Chondrocyte (in vitro differentiated cells): ENCODE measurements at places on chromosomes 3 and 15. TPM values are rescaled to one million over a fixed set of nuclear protein-coding genes. Genes with fewer than 3 reads are reported as not detected.

Gene DUOXA1
- 0.47 to 0.82 TPM (median 0.64 TPM) in 3 replicates for total RNA-seq

Gene BCL2A1
- not detected in 3 replicates for total RNA-seq

Gene SCAANT1
- not detected in 3 replicates for total RNA-seq

DNA sequence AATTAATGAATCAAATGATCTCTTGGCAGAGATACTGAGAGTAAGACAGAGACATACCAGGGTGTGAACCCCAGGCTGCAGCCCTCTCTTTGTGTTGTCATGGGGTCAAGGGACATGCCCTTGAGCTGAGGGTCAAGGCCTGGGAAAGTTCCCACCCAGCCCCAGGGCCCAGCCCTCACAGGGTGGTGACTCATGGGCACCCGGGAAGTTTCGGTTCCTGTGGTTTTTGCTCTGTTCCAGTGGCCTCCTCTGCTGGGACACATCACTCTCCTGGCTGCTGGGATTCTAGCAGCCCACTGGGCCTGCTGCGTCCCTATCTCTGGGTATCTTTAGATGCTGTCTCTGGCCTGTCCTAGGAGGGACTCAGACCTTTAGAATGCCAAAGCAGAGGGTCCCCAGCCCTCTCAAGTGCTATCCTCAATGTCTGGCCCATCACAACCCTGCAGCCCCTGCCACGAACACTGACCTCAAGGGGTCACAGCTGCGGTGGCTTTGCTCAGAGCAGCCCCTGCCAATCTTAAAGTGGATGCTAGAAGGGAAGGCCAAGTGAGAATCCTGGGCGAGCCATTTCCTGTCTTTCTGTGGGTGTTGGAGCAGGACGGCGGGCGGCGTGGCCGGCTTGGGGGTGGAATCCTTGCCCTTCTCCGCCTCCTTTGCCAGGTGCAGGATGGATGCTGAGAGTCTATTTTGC is 148.4 kb upstream of the TLE3 start:
- H3K4me1 ChIP-seq = peaks cover 4% of the 10 kb centered on the region
- H3K27me3 ChIP-seq = peaks cover 11% of the 10 kb centered on the region
- no peaks in the 10 kb centered on the region for H3K36me3 ChIP-seq

DNA sequence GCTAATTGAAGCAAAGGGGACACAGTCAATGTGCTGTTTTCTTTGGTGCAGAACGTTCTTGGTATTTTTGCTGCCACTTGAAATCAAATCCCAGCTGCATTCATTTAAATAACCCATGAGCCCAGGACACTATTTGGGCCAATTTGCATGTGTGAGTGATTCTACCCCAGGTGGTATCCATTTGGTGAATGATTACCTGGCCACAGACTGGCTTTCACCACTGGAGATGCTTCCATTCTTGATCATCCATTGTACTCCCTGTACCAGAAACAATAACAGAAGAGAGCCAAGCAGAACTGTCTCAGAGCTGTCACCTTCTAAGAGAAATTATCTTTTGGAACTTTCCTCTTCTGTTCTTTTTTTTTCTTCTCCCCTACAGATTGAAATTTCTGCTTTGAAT is 139.7 kb upstream of the RARB start:
- H3K4me1 ChIP-seq = peaks cover 12% of the 10 kb centered on the region
- no peaks in the 10 kb centered on the region for H3K36me3 ChIP-seq
- H3K27ac ChIP-seq = no peak overlapping the region
- H3K4me3 ChIP-seq = no peak overlapping the region
- no peak for DNase-seq

GRCh38 chr15:49038382-49038781 is 7.9 kb downstream of the SECISBP2L start:
- H3K4me3 ChIP-seq = no peak overlapping the region
- no peak for DNase-seq
- H3K4me1 ChIP-seq = peaks cover 52% of the 10 kb centered on the region
- H3K27ac ChIP-seq = peak overlapping the region; percentile 49

DNA sequence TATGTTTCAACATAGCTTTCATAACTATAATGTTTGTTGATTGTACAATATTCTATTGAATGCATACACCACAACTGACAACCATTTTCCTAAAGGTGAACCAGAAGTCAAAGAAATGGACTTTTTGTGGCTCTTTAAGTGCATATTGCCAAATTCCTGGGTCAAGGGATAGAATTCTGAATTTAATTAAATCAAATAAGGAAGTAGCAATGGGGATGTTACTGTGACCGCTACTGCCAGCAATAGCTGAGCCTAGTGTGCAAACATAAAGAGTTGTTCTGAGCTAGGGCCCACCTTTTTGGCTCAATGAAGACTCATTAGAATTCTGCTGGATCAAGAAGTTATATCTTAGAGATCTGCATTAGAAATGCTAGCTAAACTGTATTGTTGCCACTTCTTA is 17.3 kb upstream of the KBTBD8 start:
- no peak overlapping the region for H3K4me3 ChIP-seq
- H3K27ac ChIP-seq = no peak overlapping the region
- H3K36me3 ChIP-seq = no peaks in the 10 kb centered on the region
- DNase-seq = no peak
- H3K4me1 ChIP-seq = no peaks in the 10 kb centered on the region

GRCh38 chr3:180523040-180523439 is 78.9 kb upstream of the TTC14 start:
- H3K27ac ChIP-seq = no peak overlapping the region
- H3K27me3 ChIP-seq = peaks cover 10% of the 10 kb centered on the region
- no peak for DNase-seq
- no peaks in the 10 kb centered on the region for H3K4me1 ChIP-seq
- H3K4me3 ChIP-seq = no peak overlapping the region

DNA sequence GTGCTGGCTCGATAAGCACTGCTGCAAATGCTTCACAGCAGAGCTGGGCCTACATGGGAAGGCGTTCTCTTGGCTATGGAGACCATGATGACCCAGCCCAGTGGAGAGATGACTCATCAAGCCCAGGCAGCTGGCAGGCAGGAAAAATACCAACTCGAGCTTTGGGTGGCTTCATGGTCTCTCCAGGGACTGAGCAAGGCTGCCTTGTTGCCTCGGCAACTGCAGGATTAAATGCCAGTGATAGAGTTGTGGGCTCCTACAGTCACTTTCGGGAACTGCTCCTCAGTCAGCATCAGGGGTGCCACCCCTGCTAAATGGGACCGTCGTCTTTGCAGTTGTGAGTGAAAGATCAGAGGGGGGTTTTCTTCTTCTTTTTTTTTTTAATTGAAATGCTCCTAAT is 54.6 kb upstream of the MYZAP start:
- peaks cover 4% of the 10 kb centered on the region for H3K36me3 ChIP-seq
- no peak for DNase-seq
- no peaks in the 10 kb centered on the region for H3K27me3 ChIP-seq
- H3K27ac ChIP-seq = peak overlapping the region; percentile 80
- peak overlapping the region; percentile 29 for H3K4me3 ChIP-seq
- H3K4me1 ChIP-seq = peaks cover 29% of the 10 kb centered on the region

GRCh38 chr15:28920781-28921331 is 35.1 kb downstream of the APBA2 start:
- H3K4me3 ChIP-seq = no peak overlapping the region
- no peaks in the 10 kb centered on the region for H3K27me3 ChIP-seq
- peaks cover 3% of the 10 kb centered on the region for H3K4me1 ChIP-seq

DNA sequence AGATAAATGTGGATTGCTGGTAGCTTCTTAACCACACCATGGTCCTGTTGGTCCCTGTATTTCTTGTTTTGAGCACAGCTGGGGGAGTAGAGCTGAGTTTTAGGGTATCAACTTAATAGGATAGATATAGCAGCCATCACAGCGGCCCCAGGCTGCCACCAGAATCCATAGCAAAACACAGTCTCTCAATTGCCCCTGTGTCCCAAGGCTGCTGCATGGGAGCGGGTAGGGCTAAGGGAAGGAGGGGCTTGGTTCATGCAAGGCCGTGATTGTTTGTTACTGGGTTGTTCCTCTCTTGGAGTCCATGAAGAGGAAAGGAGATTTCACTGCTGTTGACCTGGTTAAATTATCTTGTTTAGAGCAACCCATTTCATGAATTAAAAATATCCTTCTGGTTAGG is 22.1 kb downstream of the ARNT2 start:
- no peaks in the 10 kb centered on the region for H3K27me3 ChIP-seq
- peaks cover 5% of the 10 kb centered on the region for H3K36me3 ChIP-seq
- no peak overlapping the region for H3K4me3 ChIP-seq
- H3K27ac ChIP-seq = no peak overlapping the region

DNA sequence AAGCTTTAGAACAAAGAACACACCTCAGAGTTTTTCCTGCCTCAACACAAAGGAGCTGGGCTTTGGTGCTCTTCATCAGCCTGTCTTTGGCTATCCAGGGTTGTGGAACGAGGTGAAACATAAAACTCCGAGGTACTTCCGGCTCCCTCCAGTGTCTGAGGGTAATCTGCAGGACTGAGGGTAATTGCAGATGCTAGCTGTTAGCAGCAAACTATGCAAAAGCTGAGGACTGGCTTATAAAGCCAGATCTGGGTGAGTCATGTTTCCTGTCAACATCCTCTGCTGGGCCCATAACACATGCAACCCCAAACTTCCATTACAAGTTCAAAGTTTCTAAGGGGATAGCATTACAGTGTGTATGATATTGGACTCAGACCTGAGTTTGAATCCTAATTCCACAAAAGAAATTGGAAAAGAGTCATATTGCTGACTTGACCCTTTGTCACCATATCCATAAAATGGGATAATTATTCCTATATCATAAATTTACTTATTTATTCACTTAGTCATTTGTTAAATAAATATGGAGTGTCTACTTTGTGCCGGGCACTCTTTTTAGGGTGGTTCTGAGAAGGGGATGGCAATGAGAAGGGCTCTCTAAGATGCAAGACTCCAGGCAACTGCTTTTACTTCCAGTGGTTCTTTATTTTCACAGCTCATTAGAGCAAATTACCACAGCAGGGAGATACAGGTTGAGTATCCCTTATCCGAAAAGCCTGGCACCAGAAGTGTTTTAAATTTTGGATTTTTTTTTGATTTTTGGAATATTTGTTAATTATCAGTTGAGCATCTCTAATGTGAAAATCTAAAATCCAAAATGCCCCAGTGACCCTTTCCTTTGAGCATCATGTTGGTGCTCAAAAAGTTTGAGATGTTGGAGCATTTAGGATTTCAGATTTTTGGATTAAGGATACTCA is 9.5 kb upstream of the TRIM69 start:
- H3K27me3 ChIP-seq = no peaks in the 10 kb centered on the region
- H3K4me1 ChIP-seq = peaks cover 22% of the 10 kb centered on the region
- H3K4me3 ChIP-seq = no peak overlapping the region
- H3K36me3 ChIP-seq = no peaks in the 10 kb centered on the region
- peak overlapping the region; percentile 54 for H3K27ac ChIP-seq

DNA sequence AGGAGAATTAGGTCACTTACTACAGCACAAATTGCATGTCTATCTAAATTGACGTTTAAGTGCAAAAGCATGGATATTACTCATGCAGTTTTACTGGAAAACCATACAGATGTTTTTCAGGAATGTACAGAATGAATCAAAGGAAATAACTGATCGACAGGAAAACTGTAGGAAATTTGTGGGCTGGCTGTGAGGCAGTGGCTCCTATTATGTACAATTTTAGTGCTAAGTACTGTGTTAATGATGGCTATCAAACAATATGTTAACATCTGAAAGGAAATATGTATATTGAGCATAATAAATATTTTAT is 6.9 kb downstream of the NUDT16 start:
- no peak overlapping the region for H3K27ac ChIP-seq
- peaks cover 12% of the 10 kb centered on the region for H3K36me3 ChIP-seq
- no peak for DNase-seq
- no peaks in the 10 kb centered on the region for H3K27me3 ChIP-seq
- H3K4me3 ChIP-seq = no peak overlapping the region
- H3K4me1 ChIP-seq = peaks cover 11% of the 10 kb centered on the region

GRCh38 chr3:186790261-186790981 is 7.0 kb downstream of the EIF4A2 start:
- DNase-seq = no peak
- H3K4me1 ChIP-seq = peaks cover 41% of the 10 kb centered on the region
- no peak overlapping the region for H3K4me3 ChIP-seq
- peak overlapping the region; percentile 66 for H3K27ac ChIP-seq
- no peaks in the 10 kb centered on the region for H3K27me3 ChIP-seq

DNA sequence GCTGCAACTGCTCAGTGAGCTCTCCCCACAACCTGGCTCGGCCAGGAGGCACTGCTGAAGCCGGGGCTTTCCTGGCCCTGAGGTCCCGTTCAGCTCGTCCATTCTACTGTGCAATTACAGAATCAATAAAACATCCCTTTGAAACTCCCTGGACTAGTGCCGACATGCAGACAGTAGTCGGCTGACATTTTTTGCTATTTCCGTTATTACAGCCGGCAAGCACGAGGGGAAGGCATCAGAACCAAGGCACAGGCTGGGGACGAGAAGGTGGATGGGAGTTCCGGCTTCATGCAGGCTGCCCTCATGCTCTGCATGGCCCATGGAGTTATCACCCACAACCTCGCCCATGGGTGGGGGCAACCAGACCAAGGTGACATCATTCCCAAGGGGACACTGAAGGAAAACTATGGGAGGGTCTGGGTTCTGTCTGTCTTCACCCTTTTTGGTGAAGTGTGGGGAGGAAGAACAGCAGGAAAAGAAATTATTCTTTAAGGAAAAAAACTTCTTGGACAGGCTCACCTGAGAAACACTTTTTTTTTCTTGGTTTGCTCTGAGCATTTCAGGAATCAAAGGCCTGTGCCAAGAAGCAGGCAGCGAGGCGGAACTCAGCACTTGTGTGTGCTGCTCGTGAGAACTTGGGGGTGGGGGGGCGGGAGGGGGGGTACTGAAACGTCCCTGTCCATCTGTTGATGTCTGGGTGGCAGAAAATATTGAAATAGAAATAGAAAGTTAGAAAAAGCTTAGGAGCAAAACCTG is 154.5 kb downstream of the FOXP1 start:
- no peaks in the 10 kb centered on the region for H3K27me3 ChIP-seq
- peak overlapping the region; percentile 7 for H3K4me3 ChIP-seq

DNA sequence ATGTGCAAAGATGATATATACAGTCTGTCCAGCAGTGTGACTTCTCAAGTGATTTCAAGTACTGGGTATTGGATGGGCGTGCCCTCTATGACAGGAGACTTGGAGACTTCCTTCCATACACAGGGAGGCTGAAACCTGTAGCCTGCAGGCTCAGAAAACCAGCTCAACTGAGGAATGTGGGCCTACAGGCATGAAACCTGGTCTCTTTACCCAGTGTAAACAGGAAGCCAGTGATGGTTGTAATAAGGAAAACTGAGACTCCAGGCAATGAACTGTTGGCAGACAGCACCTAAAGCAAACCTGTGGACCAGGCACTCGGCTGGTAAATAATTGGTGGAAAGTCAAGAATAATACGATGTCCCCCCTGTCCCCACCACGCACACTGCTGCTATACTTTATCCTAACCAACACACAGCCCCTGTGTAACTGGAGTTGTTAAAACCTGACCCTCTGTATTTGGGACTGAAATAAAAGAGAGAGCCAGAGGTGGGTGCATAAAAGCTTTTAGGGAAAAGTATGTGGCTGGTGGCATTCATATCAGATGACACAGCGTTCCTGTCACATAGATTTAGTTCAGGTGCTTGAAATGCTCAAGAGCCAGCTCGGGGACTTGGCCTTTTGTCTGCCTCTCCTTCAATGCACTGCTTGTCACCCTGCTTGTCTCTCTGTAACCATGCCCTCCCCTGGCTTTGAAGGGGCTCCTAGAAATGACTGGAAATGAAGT is 144.7 kb downstream of the TPRG1 start:
- H3K4me3 ChIP-seq = no peak overlapping the region
- H3K27me3 ChIP-seq = peaks cover 31% of the 10 kb centered on the region
- no peaks in the 10 kb centered on the region for H3K36me3 ChIP-seq
